ENCODE measurements at places on chromosomes 5 and 9.

- no peak for DNase-seq
Observed at GRCh38 chr5:134226441-134227192, 744 bp upstream of the PPP2CA start.

- no peak for DNase-seq
Observed at GRCh38 chr9:99345451-99345850, 123.4 kb downstream of the SEC61B start.

DNA sequence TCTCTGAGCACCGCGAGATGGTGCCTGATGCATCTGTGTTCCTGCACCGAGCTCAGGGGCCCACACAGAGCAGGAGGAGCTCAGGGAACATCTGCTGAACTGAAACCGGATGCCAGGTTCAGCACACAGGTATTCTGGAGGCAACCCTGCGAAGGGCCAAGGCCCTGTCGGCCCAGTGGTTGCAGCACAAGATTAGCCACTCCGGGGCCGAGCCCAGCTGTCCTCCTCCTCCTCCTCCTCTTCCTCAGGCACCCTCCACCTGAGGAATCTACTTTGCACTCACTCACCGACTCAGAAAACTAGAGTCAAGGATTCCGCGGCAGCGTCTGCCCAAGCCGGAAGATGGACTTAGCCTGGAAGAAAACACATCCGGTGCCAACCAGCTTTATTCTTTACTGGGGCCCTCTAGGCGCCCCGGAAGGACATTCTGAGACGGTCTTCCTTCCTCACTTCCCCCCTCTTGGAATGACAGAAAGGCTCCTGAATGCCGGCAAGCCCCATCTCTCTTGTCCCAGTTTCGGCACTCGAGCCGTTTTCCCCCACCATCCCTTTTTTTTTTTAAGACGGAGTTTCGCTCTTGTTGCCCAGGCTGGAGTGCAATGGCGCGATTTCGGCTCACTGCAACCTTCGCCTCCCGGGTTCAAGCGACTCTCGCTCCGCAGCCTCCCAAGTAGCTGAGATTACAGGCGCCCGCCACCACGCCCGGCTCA is at the start of gene ZBTB6:
Gene ZBTB6, minus strand, starts transcription at position 360 of the 710 bp plus-strand sequence. CDS start 1,251 bp downstream, outside the sequence.
- DNase-seq = peak; percentile 30

- DNase-seq = no peak
Observed at GRCh38 chr5:77945874-77946273, 169.7 kb upstream of the TBCA start.

DNA sequence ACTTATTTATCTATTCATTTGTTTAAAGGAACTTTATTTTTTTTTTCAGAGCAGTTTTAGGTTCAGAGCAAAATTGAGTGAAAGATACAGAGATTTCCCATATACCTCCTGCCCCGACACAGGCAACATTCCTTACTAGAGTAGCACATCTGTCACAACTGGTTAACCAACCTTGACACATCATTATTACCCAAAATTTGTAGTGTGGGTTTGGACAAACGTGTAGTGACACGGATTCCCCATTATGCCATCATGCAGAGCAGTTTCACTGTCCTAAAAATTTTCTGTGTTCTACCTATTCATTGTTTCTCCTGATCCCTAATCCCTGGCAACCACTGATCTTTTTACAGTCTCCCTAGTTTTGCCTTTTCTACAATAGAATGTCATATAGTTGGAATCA is 57.3 kb upstream of the LHFPL2 start:
- DNase-seq = no peak

GRCh38 chr9:73178044-73178443 is 26.4 kb downstream of the ANXA1 start:
- DNase-seq = no peak

DNA sequence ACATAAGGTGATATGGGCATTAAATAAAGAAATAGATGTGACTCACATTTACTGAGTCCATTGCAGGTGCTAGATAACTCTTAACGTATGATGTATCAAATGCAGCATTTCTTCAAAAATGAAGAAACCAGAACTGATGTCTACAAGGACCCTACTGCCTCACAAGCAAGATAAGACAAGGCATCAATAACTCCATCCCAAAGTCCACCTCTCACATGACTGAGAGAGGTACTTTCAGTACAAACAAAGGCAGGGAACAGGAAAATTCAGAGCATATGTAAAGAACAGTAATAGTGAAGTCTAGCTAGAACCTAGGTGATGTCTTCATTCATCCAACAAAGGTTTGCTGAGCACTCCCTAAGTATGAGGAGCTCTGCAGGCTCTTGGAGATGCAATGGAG is 54.7 kb downstream of the KLHL3 start:
- DNase-seq = no peak

DNA sequence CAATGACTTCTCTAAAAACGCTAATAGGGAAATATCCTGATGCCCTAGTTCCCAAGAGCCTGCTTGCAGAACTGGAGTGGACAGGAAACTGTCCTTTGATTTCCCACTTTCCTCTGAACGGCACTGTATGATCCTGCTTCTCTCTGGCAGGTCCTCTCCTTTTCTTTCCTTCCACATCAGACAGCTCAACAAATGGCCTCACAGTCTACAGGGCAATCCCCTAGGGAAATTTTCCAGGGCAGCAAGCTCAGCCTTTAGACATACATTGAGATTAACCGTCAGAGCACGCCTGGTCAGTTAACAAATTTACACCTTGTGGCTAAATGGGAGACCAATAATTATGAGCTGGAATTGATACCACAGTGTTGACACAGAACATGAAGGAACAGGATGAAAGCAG is 164.9 kb downstream of the SLC24A2 start:
- no peak for DNase-seq

GRCh38 chr5:6195711-6196358 is 182.5 kb downstream of the MED10 start:
- DNase-seq = no peak

- no peak for DNase-seq
Observed at GRCh38 chr5:138502121-138502520, 36.8 kb downstream of the EGR1 start.

GRCh38 chr9:5493679-5494511 is 16.4 kb upstream of the PDCD1LG2 start:
- DNase-seq = peak; percentile 7

DNA sequence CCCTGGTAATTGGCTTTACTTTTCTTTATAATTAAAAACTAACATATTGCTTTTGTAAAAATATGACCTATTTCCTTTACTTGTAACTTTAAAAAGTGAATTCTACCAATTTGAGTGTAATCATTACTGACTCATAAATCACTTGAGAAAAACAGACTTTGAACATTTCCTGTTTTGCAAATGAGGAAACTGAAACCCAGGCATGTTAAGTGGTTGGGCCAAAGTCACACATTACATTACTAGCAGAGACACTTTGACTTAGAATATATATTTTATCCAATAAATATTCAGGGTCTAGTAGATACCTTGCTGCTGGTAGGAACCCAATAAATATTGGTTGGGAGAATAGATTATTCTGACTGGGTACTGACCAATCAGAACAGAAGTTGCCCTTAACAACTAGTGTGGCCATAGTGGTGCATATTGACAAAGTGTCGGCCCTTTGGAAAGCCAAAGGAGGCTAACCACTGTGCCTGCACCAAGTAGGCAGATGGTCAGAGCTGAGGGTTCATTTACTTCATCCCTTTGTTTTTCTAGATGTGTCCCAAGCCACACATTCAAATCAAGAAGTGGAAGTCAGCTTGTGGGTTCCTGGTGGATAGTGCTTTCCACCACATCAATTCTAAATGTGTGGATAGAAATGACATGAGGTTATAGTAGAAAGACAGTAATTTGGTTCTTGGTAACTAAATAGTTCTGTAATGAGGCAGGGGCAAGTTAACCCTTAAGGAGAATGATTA is 365.1 kb upstream of the RIOK2 start:
- DNase-seq = no peak

GRCh38 chr5:180330810-180331646 is 22.1 kb downstream of the GFPT2 start:
- no peak for DNase-seq

DNA sequence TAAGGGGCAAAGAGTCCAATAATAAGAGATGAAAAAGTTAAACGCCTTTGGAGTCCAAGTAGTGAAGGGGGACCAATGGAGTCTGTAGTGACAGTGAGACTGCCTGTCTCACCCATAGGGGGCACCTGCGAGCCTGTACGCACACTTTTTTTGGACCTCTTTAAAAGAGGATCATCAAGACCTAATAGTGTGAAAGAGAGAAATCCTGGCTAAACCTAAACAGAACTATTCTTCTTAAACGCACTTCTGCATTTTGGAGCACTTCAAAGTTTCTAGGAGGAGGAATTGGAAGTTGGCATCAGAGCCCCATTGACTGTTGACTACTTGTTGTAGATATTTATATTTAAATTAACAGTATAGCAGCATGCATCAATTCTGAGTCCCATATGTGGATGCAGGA is 636.1 kb upstream of the KLF4 start:
- no peak for DNase-seq

- no peak for DNase-seq
Observed at GRCh38 chr5:55338810-55339243, 31.0 kb downstream of the MTREX start.

DNA sequence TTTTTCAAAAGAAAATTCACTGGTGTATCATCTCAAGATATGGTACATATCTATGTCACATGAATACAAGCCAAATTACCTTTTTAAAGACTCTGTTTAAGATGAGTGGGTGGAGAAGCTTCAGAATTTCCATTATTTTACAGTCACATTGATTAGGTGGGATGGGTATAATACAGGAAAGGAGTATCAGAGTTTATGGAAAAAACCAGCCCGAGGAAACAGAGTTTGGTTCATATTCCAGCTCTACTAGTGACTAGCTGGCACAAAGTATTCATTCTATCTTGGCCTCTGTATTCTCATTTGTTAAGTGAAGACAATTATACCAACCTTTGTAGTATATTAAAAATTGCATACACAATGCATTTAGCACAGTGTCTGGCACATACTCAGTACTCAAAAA is 46.5 kb upstream of the CDK5RAP2 start:
- no peak for DNase-seq

- DNase-seq = no peak
Observed at GRCh38 chr5:113673041-113673440, 159.5 kb downstream of the YTHDC2 start.

DNA sequence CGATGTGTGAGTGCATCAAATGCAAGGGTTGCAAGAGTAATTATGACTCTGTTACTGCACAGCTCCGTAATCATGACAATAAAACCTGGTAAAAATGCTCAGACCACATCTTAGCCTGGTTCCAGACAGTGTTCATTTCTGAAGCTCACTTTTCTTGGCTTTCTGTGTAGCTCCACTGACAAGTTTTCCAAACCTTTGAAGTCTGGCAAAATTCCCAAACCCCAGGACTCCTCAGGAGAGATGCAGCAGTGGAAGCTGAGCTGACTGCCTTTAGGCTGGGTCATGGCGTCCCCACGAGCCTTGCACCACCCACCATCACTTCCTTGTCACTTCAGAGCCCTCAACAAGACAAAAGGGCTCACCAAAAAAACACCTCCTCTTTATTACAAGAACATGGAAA is 131.6 kb upstream of the TAS2R1 start:
- no peak for DNase-seq

DNA sequence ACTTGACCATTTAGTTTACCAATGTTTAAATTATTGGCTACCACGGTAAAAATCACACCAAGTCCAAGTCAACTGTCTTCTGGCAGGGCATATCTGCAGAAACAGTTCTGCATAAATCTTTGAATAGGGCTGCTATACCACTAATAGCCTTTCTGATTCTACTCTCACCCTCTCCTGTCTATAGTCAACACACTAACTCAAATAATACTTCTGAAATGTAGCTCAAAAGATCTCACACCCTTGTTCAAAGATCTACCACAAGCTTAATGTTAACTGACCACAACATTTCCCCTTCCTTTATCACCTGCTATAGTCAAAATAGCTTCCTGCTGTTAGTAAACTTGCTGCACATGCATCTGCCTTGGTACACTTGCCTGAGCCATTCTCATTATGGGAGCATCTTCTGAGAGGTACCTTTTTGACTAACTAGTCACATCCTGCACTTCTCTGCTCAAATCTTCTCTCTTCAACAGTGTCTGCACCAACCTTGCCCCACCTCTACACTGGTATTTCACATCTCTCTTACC is 319.4 kb downstream of the CDH10 start:
- DNase-seq = no peak

GRCh38 chr5:54671681-54672080 is 154.1 kb downstream of the SNX18 start:
- DNase-seq = no peak

DNA sequence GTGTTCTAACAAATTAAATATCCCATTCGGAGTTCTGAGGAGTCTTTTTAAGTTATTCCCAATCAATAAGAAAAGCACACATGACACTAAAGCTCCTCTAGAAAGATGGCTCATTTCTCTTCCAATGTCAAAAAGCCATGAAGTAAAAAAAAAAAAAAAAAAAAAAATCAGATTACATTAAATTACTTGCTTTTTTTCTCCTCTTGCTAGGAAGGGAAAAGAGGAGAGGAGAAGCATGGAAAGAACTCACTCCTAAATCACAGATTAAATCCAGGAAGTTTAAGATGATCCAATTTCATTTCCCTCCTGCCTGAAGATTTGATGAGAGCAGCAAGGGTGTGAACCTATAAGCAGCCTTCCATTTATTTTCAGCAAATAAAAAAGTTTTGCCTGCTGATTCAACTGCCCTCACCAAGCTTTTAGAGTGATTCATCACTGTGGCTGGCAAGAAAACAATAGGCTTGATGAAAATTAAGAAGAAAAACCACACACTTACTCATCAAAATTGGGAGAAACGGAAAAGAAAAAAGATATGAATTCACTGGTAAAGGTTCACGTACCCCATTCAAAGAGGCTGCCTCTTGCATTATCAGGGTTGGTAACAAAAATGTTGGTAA is 19.7 kb downstream of the MYO10 start:
- no peak for DNase-seq

DNA sequence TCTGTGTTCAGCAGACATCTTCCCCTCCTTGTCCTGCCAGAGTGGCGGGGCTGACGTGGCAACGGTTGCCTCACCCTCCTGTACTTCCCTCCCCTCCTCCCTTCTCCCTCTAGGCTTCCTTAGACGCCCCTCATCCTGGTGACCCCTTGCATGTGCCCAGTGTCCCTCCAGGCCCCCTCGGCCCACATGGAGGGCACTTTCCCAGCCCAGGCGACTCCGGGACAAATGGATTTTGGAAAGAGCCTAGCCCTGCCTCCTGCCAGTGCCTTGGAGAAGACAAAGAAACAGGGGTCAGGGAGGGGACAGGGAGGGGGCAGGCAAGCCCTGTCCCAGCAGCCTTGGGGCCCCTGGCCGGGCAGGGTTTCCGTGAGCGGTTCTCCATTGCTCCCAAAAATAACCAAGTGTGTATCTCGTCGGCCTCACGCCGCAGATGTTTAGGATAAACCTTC is 38.3 kb upstream of the NEURL1B start:
- no peak for DNase-seq
